ENCODE measurements at places on chromosomes 2 and 18.

GRCh38 chr2:85708641-85709040 lies 14.5 kb downstream of the GNLY start:
- DNase-seq, result no peak

DNA sequence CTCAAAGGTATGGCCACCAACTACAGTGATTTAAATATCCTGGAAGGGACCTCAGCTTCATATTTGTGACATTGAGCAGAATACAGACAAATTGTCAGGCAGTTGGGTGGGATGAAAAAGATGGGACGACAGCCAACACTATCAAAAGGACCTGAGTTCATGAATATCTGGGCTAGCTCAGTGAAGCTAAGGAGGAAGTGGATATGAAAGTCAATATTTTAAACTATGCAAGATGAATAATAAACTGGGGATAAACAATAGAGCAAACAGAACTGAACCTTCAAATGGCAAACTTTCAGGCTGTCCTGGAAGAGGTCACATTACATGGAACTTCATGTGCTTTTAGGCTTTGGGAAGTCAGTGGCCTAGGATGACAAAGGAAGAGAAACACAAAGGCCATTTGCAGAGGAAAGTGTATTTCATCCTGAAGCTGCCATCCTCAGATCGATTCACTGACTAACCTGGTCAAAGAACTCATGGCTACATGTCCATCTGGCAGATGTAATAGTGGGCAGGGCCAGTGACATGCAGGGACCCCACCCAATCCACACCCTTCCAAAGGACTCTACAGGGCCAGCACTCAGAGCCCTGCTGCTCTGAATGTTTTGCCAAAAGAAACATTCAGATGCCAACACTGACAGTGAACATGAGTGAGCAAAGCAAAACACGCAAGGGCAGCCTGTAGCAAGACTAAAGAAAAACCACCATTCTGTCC lies 175.7 kb downstream of the ETAA1 start:
- DNase-seq, result no peak

DNA sequence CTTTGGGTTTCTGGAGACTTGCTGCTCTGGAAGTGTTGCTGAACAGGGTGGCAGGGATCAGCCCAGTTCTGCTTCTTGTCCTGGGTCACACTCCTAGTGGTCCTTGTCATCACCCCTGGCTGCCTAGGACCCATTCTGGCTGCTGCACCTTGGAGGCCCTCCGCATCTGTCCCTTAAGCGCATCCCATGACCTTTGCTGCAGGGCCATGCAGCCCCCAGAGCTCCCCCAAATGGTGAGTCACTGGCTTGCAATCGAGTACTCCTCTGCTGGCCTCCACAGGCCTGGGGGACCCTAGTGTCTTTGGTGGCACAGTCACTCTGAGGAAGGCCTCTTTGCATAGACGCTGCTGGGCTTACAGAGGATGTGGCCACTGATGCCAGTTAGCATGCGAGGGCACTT lies 188.5 kb downstream of the ASB1 start:
- no peak for DNase-seq

- no peak for DNase-seq
These were observed 77.4 kb downstream of the NAB1 start for GRCh38 chr2:190726255-190726654.

GRCh38 chr2:59217360-59217759 lies 976.2 kb upstream of the FANCL start:
- no peak for DNase-seq

- DNase-seq, result no peak
These were observed 4.3 kb downstream of the MYL12A start for GRCh38 chr18:3251963-3252277.

- DNase-seq, result no peak
These were observed 77.8 kb upstream of the TFCP2L1 start for GRCh38 chr2:121362774-121363173.

DNA sequence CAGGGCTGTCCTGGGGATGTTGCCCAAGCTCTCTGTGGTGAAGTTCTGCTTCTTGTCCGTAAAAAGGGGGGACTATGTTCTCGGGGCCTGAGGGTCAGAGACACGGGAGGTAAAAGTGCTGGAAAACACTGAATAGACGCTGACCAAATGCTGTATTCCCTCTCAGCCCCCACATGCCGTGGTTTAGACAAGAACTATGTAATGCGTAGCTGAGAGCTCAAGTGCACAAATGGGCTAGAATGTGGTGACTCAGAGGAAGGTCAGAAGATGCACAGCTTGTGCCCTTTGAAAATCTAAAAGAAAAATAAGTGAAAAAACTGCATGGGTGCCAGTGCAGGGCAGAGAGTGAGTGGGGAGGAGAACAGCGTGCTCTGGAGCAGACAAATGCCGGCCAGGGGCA lies 80.3 kb upstream of the MAP4K4 start:
- no peak for DNase-seq

Data from AML-193 (cell line).